Thyroid gland (tissue), 4 donors: ENCODE measurements at places on chromosomes 6 and 20. TPM values are rescaled to one million over a fixed set of nuclear protein-coding genes. Genes with fewer than 3 reads are reported as not detected.

- H3K4me3 ChIP-seq, result no peak overlapping the region
- no peaks in the 10 kb centered on the region for H3K27me3 ChIP-seq
- no peaks in the 10 kb centered on the region for H3K4me1 ChIP-seq
- no peak for DNase-seq
These were observed 164.8 kb downstream of the TFAP2C start for GRCh38 chr20:56793916-56794315.

DNA sequence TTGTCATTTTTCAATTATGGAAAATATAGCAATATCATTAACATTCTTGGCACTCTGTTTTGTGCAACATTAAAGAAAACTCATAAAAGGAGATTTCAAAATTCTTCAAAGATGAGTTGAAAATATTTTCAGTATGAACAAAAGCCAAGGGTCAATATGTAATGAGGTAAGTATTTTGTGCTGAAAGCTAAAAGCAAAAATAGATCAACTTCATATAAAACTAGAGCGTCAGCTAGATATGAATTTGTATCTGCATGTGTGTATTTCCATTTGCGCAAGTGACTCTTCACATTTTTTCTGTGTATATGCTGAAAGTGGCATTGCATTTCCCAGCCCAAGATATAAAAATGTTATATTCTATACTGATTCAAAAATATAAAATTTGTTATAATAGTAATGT is 492.1 kb upstream of the EYS start:
- DNase-seq, result no peak
- H3K4me1 ChIP-seq, result no peaks in the 10 kb centered on the region
- H3K4me3 ChIP-seq, result no peak overlapping the region
- H3K27me3 ChIP-seq, result no peaks in the 10 kb centered on the region
- no peak overlapping the region for H3K27ac ChIP-seq
- no peaks in the 10 kb centered on the region for H3K36me3 ChIP-seq

DNA sequence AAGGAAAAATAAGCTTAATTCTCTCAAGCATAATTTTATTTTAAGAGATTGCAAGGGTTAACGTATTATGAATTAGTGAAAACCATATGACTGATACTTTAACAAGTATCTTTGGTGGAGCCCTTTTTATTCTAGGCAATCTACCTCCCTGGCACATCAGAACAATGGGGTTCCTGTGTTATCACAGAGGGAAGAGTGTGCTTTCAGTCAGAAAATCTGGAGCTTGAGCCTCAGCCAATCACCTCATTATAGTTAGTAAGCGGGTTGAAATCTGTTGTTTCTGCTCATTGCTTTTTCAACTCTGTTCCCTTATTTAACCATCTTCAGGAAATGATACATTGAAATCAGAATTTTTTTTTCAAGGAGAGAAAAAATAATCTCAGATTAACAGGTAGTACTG is 391 bp downstream of the ADGRF1 start:
- H3K36me3 ChIP-seq, result no peaks in the 10 kb centered on the region
- peak overlapping the region; percentile 62 for H3K27ac ChIP-seq

DNA sequence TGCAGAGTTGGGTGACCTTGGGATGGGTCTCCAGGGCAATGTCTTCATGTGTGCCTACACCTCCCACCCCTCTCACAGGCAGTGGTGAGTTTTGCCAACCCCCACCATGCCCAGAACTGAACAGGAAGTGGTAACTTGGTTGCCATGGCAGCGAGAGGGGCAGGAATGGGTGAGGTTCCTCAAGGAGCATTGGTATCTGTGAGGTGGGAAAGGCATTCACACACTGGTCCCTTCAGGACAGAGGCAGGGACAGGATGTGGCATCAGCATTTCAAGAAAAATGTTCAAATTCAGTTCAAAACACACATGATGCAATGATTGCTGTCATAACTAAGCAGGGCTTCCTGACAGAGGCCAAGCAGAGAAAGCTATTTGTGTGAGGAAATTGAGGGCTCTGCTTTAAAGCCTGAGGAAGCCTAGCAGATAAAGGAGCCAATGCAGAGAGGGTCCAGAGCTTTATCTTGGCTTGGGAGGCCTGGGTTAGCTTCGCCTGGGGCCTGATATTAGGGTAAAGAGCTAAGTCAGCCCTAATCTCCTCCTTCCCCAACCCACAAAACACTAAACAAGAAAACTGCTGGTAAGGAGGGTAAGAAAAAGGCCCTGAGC is 551 bp downstream of the TREML2 start:
- H3K36me3 ChIP-seq, result no peaks in the 10 kb centered on the region
- no peak overlapping the region for H3K27ac ChIP-seq
- H3K4me1 ChIP-seq, result no peaks in the 10 kb centered on the region
- no peaks in the 10 kb centered on the region for H3K27me3 ChIP-seq

Gene CD83
- 3.0 TPM for total RNA-seq

Gene SCUBE3
- total RNA-seq, result 47.4 TPM

Gene PKIB
- total RNA-seq, result 1.7 TPM
